Cortex of kidney (tissue), 1 donor: ENCODE measurements at places on chromosomes 11 and 22.

- no peak for DNase-seq
These were observed 1253.9 kb downstream of the BRD1 start for GRCh38 chr22:48573766-48574165.

- no peak for DNase-seq
These were observed 9.6 kb downstream of the GRIK4 start for GRCh38 chr11:120521176-120521575.

DNA sequence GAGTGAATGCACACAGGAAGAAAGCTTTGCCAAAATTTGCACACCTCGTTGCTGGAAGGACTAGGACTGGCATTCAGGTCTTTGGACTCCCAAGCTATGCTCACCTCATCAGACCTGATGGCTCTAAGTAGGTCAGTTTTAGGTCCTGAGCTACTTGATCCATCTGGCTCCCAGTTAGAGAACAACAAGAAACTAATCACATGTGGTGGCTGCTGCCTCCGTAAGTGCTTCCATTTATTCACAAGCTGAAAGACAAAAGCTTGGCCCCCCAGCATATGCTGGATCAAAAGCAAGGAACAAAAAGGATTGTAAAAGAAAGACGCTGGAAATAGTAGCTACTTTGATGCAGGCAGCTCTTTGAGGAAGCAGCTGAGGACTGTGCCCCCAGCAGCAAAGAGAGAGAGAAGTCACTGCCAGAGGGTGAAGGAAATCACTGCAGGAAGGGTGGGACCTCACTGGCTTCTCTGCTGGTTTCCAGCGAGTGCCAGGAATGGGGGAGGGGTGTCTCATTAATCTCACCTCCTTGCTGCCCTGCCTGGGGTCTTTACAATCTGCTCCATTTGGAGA is 268.9 kb downstream of the KIRREL3 start:
- DNase-seq = no peak

DNA sequence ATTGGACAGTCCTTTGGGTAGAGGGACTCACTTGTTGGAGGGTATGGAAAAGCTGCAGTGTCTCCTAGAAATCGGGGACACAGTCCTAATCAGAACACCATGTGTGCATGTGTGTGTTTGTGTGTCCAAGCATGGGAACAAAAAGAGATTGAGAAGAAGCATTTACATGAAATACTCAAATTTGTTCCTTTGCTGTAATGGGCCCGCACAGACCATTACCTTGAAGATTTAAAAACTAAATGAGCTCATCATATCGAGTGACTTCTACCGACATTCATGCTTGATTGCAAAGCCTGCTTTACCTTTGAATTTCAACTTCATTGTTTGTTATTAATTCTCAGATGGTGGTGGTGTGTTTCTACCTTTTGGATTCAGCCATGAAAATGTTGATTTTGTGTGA is 106.9 kb downstream of the ZBTB16 start:
- DNase-seq = no peak

DNA sequence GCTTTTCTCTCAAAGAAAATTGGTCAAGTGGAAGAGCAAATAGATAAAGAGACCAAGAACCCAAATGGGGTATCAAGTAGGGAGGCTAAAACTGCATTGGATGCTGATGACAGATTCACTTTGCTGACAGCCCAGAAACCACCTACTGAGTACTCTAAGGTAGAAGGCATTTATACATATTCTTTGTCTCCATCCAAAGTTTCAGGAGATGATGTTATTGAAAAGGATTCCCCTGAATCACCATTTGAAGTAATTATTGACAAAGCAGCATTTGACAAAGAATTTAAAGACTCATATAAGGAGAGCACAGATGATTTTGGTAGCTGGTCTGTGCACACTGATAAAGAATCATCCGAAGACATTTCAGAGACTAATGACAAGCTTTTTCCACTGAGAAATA is 37.7 kb downstream of the RTN3 start:
- DNase-seq = no peak

GRCh38 chr22:19706661-19707151 is 7.6 kb upstream of the SEPTIN5 start:
- no peak for DNase-seq

GRCh38 chr11:74276581-74276980 is 34.9 kb downstream of the P4HA3 start:
- no peak for DNase-seq

- DNase-seq = no peak
These were observed 391.6 kb upstream of the CCDC90B start for GRCh38 chr11:83677730-83678129.

- DNase-seq = no peak
These were observed 110.6 kb downstream of the TP53I11 start for GRCh38 chr11:44840085-44840478.

- no peak for DNase-seq
These were observed 19.1 kb downstream of the HIRA start for GRCh38 chr22:19412478-19412877.

DNA sequence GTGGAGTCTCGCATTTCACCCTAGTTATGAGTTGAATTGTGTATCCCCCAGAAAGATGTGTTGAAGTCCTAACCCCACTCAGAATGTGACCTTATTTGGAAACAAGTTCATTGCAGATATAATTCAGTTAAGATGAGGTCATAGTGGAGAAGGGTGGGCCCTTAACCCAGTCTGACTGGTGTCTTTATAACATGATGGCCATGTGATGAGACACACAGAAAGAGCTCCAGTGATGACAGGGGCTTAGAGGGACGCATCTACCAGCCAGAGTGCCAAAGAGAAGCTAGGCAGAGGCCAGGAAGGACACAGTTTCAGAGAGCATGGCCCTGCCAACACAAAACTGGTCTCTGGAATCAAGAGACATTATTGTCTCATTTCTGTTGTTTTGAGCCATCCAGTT is 50.3 kb downstream of the LARGE1 start:
- DNase-seq = no peak

DNA sequence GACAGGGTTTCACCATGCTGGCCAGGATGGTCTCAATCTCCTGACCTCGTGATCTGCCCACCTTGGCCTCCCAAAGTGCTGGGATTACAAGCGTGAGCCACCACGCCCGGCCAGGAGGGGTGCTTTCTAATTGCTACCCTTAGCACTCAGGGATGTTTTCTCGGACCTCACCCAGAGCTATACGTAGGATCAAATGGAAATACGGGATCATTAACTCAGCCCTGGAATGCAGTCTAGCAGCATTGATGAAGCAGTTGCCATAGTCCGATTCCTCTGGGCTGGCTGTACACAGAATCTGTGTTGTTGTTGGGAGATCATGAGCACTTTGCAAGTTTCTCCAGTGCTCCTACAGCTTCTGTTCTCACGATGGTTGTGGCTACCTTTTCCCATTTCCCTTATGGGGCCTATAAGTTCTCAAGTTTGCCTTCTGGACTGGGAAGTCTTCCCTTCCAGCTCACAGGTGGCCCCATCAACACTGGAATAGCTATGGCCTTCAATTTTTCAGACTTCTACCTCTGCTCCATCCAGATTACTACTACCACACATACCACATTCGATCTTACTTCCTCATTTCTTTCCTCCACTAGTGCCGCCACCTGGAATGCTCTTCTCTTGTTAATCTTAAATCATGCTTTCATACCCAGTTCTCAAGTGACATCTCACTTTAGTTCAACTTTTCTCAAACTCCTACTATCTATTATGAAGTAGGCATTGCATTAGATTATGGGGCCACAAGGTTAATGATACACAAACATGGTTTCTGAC is 16.1 kb upstream of the PCF11 start:
- no peak for DNase-seq

GRCh38 chr11:9250139-9250582 is 15.0 kb downstream of the DENND5A start:
- DNase-seq = no peak

GRCh38 chr11:118877487-118878162 is 6.1 kb upstream of the CXCR5 start:
- DNase-seq = no peak

DNA sequence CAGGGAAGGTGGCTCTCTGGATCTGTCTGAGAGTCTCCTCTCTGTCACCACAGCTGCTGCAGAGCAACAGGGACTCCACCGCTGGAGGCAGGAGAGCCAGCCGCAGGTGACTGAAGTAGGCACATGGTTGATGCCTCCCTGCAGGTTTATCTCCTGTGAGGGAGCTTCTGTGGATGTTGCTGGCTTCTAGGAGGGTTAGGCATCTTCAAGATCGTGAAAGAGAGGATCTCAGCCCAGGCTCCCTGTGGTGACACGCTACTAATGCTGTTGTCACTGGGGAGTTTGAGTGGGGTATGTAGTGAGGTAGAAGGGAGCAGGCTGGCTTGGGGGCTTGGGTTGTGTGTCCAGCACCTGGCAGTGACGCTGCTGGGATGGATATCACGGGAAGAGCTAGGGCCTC is 34.1 kb downstream of the DAGLA start:
- no peak for DNase-seq

GRCh38 chr22:17596226-17596625 is 32.3 kb downstream of the ATP6V1E1 start:
- DNase-seq = no peak

GRCh38 chr22:17957693-17958092 is 66.7 kb downstream of the MICAL3 start:
- DNase-seq = no peak

DNA sequence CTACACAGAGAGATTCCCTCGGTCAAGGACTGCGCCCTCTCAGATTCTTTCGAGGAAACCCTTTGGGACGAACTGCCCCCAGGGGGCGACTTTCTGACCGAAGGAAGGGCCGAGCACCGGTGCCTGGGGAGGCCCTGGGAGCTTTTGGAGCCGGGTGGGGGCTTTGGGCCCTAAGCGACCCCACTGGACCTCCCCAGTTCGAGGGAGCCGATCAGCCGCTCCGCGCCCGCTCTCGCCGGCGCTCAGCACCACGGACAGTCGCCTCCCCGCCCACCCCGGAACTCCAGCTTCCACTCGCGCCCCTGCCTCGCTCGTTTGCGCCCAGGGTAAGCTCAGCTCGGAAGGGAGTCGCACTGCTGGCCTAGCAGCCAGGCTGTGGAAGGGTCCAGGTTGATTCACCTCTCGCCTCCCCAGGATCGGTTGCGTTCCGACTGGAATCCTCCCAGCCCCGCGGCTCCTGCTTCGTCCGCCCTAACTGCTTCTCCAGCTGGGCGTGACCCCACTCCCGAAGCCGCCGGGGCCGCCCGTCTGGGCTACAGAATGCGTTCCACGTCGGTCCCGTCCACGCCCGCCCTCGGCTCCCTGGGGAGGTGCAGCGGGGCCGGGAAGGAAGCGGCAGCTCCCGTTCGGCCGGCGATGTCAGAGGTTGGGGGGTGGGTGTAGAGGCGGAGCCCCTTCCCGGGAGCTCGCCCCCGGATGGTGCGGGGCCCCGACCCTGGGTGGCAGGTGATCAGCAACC is 428 bp downstream of the SCN3B start:
- DNase-seq = no peak

DNA sequence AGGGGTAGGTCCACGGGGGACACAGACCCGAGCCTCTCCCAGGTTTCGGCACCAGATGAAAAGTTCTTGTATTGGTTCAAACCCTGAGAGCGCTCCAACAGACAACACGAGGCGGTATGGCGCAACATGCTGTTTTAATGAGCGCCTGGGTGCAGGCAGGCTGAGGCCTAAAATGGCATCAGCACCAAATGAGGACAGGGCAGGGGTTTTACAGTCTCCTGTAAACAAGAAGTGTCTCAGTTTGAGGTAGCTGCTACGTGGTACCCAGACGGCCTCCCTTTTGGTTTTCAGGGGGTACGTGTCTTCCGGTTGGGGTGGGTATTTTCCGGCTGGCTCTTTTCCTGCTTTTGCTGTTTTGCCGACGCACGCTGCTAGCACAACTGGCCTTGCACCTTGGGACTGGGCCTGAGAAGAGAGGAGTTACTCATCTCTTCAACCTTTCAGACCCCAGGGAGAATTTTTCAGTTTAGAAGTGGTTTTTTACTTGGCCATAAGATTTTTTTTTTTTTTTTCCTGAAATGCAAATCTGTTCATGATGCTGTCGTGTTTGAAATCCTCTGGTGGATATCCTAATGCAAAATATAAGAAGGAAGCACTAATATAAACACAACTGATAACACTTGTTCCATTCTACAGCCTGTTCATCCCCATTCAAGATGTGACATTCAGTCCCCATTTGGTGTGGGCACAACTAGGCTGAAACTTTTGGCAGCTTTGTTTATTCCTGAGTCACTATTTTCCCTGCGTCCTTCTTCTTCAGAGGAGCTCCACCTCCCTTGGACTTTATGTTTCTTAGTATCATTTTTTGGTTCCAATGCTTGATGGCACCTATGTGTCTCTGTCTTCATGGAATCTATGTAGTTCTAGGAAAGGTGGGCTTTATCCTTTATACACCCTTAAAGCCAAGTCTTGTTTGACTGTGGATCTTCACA is 6.5 kb downstream of the PPFIBP2 start:
- no peak for DNase-seq

DNA sequence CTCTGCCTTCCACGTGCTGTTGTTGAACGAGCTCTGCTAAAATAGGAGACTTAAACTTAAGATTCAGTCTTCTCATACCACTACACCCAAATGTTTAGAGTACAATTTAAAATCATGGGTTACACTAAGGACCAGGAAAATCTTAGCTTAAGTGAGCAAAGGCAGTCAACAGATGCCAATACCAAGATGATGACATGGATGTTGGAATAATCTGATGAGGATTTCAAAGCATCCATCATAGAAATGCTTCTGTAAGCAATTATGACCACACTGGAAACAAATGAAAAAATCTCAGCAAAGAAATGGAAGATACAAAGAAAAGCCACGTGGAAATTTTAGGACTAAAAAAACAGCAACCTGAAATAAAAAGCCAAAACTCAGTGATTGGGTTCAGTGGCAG is 109.8 kb downstream of the ATXN10 start:
- DNase-seq = no peak

DNA sequence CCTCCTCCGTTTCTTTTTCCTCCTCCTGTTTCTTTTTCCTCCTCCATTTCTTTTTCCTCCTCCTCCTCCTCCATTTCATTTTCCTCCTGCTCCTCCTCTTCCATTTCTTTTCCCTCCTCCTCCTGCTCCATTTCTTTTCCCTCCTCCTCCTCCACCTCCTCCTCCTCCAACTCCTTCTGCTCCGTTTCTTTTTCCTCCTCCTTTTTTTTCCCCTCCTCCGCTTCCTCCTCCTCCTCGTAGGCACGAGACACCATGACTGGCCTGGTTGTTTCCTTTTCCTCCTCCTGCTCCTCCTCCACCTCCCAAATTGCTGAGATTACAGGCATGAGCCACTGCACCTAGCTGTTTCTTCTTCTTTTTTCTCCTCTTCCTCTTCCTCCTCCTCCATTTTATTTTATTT is 25.6 kb upstream of the DRICH1 start:
- no peak for DNase-seq

DNA sequence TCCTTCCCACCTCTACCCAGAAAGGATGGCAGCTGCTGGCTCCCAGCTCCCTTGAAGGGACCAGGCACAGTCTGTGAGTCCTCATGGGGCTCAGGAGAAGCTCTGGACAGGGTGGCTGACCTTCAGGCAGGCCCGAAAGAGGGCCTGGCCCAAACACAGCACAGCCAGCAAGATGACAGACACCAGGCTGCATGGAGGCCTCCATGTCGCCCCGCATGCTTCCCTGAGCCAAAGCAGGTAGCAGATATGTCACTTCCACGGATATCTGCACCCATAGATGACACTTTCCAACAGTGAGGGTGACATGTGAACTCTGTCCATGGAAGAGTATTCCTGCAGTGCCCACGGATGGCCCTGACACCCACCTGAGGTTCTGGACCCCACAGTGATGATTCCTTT is 18.4 kb downstream of the EIF1AD start:
- no peak for DNase-seq
